Immature natural killer cell (primary cell): ENCODE measurements at places on chromosomes 12 and 14. TPM values are rescaled to one million over a fixed set of nuclear protein-coding genes. Genes with fewer than 3 reads are reported as not detected.

DNA sequence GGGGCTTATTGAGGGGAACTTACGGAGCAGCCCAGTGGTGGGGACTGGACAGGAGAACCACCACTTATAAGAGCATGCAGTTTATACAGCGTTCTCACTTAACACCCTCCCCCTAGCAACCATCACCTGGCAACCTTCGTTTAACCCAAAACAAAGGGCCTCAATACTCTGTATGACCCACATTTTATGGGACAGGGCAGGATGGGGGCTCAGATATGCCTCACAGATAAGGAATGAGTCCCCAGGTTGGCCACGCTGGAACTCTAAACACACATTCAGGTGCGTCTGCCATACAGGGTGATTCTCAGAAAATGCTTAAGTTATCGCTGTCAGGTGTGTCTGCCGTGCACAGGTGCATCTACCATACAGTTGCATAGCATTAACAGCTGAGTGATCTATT, 99.2 kb downstream of the GCH1 start:
- H3K4me1 ChIP-seq = peaks cover 7% of the 10 kb centered on the region
- no peaks in the 10 kb centered on the region for H3K36me3 ChIP-seq
- H3K4me3 ChIP-seq = no peak overlapping the region
- no peak overlapping the region for H3K27ac ChIP-seq
- no peak for DNase-seq

Gene SLC24A4
- polyA plus RNA-seq = 0.52 TPM

Gene KRT7
- polyA plus RNA-seq = not detected

DNA sequence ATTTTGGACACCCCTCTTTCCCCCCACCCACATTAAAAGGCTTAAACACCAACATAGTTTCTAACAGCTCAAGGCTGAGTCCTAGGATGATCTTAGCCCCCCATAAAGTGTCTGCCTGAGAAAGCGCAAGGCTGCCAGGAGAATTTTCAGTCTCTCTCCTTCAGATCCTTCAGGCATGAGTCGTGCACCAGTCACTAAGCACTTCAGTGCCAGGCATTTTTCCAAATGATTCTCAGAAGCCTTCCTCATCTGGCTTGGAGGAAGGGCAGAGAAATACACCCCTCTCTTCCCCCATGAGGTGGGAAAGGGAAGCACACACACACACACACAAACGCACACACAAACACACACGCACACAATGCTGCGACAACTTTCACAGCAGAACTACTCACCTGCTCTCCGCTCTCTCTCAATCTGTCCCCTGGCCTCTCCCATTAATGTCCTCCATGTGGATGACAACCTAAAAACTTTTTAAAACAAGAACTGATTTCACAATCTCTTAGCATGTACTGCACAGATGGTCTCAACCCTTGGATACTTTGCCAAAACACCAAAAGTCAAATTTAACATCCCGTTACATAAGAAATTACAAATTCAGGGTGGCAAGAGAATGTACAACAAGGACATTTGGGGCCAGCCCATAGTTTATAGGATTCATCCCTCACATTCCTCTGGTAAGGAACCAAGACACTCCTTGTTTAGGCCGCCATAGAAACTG, 49.8 kb downstream of the CKAP4 start:
- H3K4me3 ChIP-seq = no peak overlapping the region
- H3K27ac ChIP-seq = no peak overlapping the region
- no peak for DNase-seq
- H3K4me1 ChIP-seq = no peaks in the 10 kb centered on the region

DNA sequence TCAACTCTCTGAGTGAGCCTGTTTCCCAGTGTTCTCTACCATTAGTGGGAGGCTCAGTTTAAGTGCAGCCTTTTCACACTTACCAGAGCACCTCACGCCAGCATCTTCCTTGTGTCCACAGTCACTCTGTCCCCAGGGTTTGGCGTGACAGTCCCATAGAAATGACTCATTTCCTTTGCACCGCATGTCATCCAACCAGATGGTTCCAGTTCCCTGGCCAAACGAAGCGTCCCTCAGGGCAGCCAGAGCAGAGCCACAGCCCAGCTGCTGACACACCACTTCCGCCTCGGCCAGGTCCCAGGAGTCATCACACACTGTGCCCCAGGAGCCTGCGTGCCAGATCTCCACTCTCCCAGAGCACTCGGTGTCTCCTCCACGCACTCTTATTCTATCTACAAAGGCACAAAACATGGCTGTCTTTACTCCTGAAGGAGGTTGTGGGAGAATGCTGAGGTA, 65.4 kb downstream of the ACSM4 start:
- no peak for DNase-seq
- H3K27ac ChIP-seq = no peak overlapping the region
- no peak overlapping the region for H3K4me3 ChIP-seq
- H3K36me3 ChIP-seq = no peaks in the 10 kb centered on the region
- no peaks in the 10 kb centered on the region for H3K4me1 ChIP-seq

Gene SLC10A1
- 0.09 TPM for polyA plus RNA-seq

DNA sequence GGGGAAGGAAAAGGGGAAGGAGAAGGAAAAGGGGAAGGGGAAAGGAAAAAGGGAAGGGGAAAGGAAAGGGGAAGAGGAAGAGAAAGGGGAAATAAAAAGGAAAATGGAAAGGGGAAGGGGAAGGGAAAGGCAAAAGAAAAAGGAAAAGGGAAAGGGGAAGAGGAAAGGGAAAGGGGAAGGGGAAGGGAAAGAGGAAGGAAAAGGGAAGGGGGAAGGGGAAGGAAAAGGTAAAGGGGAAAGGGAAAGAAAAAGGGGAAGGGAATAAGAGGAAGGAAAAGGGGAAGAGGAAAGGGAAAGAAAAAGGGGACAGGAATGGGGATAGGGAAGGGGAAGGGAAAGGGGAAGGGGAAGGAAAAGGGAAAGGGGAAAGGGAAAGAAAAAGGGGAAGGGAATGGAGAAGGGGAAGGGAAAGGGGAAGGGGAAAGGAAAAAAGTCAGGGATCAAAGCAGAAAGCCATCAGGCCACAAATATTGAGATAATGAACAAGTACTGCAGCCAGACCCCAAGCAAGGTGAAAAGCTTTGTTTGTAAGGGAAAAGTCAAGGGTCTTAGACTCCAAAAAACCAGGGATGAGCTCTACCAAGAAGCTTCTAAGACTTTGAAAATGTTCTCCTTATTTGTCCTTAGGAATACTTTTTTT, 20.0 kb downstream of the DICER1 start:
- no peak overlapping the region for H3K4me3 ChIP-seq
- peaks cover 51% of the 10 kb centered on the region for H3K4me1 ChIP-seq
- H3K27me3 ChIP-seq = peaks cover 2% of the 10 kb centered on the region

DNA sequence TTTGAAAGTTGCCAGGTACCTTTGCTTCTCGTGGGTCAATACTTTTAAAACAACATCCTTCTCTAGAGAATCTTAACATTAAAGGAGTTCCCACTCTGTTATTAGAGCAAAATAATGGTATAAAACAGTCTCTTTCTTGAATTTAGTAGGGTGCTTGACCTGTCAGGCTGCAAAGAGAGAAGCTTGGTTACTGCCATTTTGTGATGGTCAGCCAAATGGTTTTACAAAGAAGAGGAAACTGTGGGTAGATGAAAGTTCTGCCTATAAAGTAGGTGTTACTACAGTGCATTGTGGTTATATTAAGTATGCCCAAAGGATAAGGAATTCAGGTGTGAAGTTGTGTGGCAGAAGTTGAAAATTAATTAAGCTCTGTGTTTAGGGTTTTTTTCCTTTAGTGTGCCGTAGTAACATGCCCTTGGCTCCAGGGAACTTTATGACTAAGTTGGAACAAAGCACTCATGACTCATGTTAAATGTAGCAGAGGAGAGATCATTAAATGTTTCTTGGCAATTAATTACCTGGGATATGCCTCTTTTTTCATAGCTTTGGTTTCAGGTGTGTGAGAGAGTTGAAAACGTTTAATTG, 354.0 kb upstream of the KITLG start:
- no peak overlapping the region for H3K4me3 ChIP-seq
- H3K27ac ChIP-seq = no peak overlapping the region
- no peaks in the 10 kb centered on the region for H3K36me3 ChIP-seq

GRCh38 chr12:92466391-92467305, 236.1 kb upstream of the PLEKHG7 start:
- DNase-seq = no peak
- no peak overlapping the region for H3K4me3 ChIP-seq
- no peaks in the 10 kb centered on the region for H3K27me3 ChIP-seq
- H3K27ac ChIP-seq = peak overlapping the region; percentile 33
- H3K36me3 ChIP-seq = no peaks in the 10 kb centered on the region
- H3K4me1 ChIP-seq = peaks cover 30% of the 10 kb centered on the region

DNA sequence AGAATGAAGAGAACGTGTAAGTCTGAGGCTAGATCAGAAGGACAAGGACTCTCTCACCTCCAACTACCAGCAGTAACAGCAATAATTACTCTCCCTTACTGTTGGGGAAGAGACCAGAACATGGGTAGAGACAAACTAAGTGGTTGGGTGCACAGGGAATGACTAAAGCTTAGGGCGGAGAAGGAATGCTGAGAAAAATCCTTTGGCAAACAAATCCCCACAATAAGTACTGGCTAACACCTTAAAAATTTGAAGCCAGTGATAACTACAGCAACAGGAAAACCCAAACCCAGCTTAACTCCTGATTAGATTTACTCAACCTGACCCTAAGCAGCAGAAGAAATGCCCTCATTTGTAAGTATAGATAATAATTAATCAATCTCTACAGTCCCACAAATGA, 759.0 kb downstream of the AACS start:
- H3K4me3 ChIP-seq = no peak overlapping the region
- H3K27me3 ChIP-seq = no peaks in the 10 kb centered on the region
- H3K27ac ChIP-seq = no peak overlapping the region
- no peaks in the 10 kb centered on the region for H3K4me1 ChIP-seq
- DNase-seq = no peak
- H3K36me3 ChIP-seq = no peaks in the 10 kb centered on the region

GRCh38 chr12:16955083-16955657, 349.2 kb upstream of the LMO3 start:
- H3K36me3 ChIP-seq = no peaks in the 10 kb centered on the region
- H3K4me3 ChIP-seq = no peak overlapping the region
- no peak for DNase-seq
- H3K27me3 ChIP-seq = peaks cover 2% of the 10 kb centered on the region
- H3K4me1 ChIP-seq = no peaks in the 10 kb centered on the region
